ENCODE measurements at places on chromosomes 5 and 9.

DNA sequence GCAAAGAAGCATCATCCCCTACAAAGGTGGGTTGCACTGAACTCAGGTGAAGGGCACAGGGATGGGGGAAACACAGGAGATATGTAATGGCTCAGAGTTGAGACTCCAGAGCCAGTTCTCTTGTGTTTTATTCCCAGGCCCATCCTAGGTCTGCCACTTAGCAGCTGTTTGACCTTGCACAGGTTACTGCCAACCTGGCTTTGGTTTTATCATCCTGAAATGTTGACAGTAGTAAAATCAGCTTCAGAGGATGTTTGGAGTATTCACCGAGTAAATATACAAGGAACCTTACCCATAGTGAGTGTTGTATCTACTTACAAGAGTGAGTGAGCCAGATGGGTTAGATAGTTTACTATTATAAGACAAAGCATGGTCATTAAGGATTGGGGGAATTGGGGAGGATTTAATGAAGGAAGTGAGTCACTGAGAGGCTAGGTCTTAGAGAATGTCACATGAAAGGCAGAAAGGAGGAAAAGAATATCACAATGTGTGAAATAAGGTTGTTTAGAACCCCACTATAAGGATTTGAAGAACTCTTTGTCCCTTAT lies 141.3 kb downstream of the MAN2A1 start:
- DNase-seq = no peak

GRCh38 chr5:126370796-126371718 lies 52.2 kb upstream of the GRAMD2B start:
- no peak for DNase-seq

- no peak for DNase-seq
Observed at GRCh38 chr9:68760674-68761333, 55.8 kb downstream of the PIP5K1B start.

- no peak for DNase-seq
Observed at GRCh38 chr5:51201024-51201423, 182.2 kb upstream of the ISL1 start.

DNA sequence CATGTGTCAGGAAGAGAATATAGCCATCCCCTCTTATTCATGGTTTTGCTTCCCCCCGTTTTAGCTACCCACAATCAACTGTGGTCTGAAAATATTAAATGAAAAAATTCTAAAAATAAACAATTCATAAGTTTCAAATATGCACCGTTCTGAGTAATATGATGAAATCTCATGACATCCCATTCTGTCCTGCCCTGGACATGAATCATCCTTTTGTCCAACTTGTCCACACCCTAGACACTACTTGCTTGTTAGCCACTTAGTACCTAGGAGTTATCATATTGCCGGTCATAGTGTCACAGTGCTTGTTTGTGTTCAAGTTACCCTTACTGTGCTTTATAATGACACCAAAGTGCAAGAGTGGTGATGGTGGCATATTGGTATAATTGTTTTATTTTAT lies 113.5 kb downstream of the CAAP1 start:
- no peak for DNase-seq

GRCh38 chr9:137745541-137745991 lies 126.8 kb downstream of the EHMT1 start:
- no peak for DNase-seq

DNA sequence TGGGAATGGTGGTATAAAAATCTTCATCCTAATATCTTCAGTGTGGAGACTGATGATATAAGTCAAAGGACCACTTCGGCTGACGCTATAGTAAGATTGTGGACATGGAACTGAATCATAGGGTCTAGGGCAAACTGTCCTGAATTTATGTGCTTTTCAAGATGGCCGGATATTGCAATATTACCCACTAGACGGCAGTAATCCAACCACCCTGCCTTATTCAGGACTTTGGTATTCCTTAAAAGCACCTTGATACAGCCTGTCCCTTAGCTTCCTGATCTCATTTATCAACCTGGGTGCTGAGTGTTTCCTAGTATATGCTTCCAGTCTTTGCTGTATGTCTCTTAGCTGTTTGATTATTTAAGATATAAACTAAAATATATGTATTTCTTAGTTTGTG lies 71.2 kb upstream of the COX7C start:
- DNase-seq = no peak

DNA sequence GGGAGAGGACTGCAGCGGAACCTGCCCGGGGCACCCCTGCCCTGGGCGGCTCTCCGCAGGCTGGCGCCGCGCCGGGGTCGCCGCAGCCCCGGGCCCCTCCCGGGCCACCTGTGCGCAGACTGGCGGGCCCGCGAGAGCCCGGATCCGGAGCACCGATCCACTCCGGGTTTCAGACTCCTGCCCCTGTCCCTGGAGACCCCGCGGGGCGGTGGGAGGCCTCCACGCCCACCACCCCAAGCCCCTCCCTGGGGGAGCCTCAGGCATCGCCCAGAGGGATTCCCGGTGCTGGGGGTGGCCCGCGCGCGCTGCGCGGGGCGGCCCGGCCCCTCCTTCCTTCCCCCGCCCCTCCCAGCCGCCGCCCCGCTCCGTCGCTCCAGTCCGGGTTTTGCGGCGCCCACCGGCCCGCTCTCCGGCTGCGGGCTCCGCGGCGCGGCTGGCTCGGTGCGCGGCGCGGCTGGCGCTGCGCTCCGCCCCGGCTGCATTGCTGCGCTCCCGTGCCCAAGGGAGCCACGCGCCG lies at the start of gene UNC5A:
TSS of gene UNC5A (plus strand) at position 479 of the 517 bp plus-strand sequence. CDS start 192 bp downstream, outside the sequence.
- DNase-seq = peak; percentile 23

DNA sequence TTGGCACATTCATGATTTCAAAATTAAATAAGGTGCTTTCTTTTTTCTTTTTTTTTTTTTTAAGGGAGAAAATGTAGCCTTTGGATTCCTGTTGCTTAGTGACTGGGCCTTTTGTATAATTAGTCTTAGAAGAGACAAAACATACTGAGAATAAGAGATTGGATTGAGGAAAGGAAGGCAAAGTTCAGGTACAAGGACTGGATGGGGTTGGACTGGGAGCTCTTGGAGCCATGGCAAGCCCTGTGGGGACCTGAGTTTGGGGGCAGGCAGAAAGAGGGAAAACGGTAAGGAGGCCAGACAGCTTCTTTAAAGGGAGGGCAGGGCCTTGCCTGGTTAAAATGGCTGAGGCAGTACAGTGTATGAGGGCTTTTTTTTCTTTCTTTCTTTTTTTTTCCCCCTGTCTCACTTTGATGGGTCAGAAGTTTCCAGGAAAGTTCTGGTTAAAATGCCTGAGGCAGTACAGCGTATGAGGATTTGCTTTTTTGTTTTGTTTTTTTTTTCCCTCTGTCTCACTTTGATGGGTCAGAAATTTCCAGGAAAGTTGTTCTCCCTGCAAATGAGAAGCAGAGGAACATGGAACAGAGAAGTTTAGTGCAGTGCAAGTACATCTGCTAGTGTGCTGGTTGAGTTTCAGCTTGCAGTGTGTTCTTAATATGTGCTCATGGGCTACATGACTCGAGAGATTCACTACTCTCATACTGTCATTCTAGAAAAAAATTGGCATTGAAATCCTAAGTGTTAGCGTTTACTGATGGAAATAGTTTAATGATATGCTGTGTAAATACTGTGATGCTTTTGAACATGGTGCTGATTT lies 16.8 kb downstream of the SNX18 start:
- DNase-seq = no peak

- DNase-seq = no peak
Observed at GRCh38 chr5:116472274-116472673, 102.3 kb downstream of the SEMA6A start.

DNA sequence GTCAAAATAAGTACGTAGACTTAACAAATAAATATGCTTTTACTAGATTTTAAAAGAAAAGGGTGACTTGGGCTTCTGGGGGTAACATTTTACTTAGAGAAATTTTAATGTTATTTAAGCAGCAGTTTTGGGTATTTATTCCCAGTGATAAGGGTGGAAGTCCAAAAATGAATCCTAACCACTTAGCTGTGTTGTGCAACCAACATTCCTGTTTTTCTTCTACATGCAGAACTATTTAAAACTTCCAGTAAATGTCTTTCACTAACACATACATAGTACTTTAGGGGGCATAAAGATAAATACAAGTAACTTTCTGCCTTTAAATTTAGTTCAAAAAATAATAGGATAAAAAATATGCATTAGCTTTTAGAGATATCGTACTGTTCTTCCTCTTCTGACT lies 436.7 kb downstream of the CTNND2 start:
- DNase-seq = no peak

- DNase-seq = no peak
Observed at GRCh38 chr5:42807722-42808447, 3.8 kb downstream of the SELENOP start.

GRCh38 chr9:16363916-16364315 lies 506.6 kb downstream of the BNC2 start:
- no peak for DNase-seq

- DNase-seq = no peak
Observed at GRCh38 chr5:162288647-162289296, 221.2 kb downstream of the GABRG2 start.

- DNase-seq = no peak
Observed at GRCh38 chr9:109168170-109168569, 1.1 kb upstream of the FRRS1L start.

GRCh38 chr5:95042037-95042436 lies 242.9 kb downstream of the MCTP1 start:
- DNase-seq = no peak

GRCh38 chr5:21397693-21398092 lies 1409.7 kb upstream of the CDH18 start:
- no peak for DNase-seq

DNA sequence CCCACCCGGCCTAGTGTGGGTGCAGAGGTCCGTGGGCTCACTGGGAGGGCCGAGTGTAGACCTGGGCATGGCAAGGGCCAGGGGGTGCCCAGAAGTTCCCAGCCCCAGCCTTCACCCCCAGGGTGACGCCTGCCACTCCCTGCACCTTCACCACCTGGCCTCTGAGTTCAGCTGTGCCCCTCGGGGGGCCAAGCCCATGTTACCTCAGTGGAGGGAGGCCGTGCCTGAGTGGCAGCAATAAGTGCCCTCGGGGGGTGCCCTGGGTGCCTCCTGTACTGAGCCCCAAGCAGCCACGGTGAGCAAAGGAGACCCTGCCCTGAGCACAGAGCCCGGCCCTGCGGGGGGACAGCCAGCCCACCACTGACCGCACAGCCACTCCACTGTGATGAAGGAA lies 10.3 kb upstream of the FCN2 start:
- no peak for DNase-seq

GRCh38 chr5:98936948-98937715 lies 8.3 kb upstream of the CHD1 start:
- no peak for DNase-seq

GRCh38 chr9:136364942-136365774 lies 1.6 kb upstream of the DNLZ start:
- no peak for DNase-seq

- DNase-seq = no peak
Observed at GRCh38 chr9:124218438-124218982, 39.2 kb upstream of the NEK6 start.

GRCh38 chr9:38352530-38353328 lies 39.8 kb upstream of the ALDH1B1 start:
- no peak for DNase-seq

- DNase-seq = no peak
Observed at GRCh38 chr5:777756-778161, 6.8 kb downstream of the ZDHHC11B start.

DNA sequence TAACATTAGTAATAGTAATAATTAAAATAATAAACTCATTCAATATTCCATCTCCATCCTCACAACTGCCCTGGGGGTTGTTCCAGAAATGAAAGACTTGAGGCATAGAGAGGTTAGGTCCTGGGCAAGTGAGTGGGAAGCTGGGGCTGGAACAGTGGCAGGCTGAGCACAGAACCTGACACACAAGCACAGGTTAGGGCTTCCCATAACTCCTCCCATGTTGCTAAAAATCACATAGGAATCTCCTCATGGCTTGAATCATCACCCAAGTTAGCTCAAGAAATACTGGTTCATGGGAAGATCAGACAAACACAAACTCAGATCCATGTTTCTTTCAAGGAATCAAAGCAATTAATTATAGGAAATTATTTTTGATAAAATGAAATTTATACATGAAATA lies 487.7 kb downstream of the SEMA5A start:
- DNase-seq = no peak

DNA sequence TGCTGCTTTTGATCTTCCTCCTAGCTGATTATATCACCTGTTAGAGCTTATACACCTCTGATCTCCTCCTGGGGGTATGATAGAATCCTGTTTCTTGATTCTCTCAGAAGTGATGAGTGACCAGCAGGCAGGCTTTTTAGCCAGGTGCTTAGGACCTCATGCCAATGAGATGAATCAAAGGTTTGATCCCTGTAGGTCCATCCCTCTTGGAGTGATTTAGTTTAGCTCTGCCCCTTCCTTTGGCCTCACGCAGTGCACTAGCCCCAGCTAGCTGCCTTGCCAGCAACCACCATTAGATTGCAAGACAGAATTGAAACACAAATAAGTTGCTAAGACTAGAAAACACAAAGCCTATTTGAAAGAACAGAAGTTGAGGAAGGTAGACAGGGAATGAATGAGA lies 84.4 kb downstream of the ZSWIM6 start:
- DNase-seq = no peak

DNA sequence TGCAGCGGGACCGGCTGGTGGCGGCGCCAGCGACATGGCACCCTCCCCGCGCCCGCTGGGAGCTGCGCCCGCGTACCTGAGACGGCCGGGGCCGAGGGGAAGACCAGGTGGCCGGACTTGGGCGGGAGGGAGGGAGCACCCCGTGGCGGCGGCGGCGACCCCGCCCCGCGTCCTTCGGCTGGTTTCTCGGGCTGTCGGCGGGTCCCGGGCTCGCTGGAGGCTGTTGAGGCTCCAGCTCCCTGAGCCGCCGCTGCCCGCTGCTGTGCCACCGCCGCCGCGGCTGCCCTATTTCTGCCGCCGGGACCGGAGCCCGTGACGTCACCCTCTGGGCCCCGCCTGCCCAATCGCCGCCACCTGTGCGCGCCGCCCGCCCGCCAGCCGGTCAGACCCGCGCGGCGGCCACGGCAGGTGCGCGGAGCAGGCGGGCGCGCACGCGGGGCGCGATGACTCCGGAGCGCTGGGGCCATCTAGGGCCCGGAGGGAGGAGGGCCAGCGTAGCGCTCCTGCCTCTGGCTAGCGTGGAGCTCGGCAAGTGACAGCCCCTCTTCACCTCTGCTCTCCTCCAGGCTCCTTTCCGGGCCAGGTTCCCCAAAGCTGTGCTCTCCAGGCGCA lies at the start of gene FSTL4:
TSS of gene FSTL4 (minus strand) at position 293 of the 612 bp plus-strand sequence.
- no peak for DNase-seq

- no peak for DNase-seq
Observed at GRCh38 chr9:17476401-17476800, 102.5 kb upstream of the SH3GL2 start.

- DNase-seq = no peak
Observed at GRCh38 chr5:12109075-12109688, 204.9 kb upstream of the CTNND2 start.

All from stimulated activated CD8-positive, alpha-beta memory T cell treated with anti-CD3 and anti-CD28 coated beads, Interleukin-7, amount 100 ng/mL, for 24 hours (primary cell).